Iris pigment epithelial cell (primary cell): ENCODE measurements at places on chromosomes 13 and 19.

DNA sequence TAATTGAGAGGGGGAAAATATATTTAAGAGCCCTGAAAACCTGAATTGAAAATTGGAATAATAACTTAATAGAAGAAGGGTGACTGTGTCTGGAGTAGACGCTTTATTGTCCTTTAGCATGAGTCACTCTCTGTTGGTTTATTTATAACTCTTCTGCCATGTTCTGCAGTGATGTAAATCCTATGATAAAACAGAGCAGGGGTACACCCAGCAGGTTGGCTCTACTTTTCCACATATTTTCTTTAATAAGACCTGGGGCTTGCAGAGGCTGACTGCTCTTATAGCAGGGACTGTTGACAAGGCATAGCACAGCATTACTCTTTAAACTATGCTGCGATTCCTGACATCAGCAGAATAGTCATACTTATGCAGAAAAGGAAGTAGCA is 389.9 kb upstream of the PCDH9 start:
- peak; percentile 55 for DNase-seq

DNA sequence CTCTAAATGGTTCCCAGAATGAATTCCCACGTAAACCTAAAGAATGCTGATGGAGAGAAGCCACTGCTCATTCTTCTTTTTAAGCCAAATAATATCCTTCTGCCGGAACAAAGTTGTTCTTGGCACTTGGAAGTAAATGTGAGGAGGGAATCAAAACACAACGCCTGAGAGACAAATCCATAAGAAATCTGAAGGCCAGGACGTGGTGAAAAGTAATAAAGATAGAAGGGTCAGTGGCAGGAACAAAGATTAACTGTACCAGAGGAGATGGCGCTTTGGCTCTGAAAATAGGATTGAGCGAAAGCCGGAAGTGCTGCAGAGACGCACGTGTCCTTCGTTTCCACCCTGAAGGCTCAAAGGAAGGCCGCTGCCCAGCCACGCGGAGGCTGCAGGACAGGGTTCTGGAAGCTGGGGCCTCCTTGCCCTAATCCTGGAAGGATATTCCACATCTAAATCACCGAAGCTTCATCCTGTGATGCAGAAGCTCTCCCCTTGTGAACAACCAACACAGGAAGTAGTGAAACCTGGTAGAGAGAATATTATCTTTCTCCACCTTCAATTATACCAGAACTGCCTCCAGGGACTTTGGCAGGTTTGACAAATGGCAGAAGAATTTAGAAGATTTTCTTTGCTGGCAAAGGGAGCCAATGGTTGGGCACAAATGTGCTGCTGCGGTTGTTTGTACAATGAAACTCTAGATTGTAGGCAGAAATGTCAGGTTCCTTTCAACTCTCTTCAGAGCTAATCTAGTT is 214.6 kb upstream of the SERP2 start:
- DNase-seq, result no peak

DNA sequence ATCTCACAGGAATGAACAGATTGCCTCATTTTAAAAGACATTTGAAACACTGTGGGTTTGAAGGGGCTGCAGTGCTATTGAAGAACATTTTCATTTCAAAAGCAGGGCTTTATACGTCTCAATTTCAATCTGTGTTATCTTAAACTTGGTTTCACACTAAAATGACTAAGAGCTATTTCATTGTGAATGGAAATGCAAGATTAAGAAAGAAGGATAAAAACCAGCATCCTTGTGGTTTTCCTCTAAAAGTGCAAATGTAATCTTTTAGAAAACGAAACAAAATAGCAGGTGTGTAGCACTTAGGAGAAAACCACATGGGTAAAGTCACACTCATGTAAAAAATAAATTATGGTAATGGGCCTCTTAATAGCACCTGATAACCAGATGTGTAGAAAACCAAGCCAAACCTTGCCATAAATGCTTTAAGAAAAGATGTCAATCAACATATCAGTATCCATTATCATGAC is 397.7 kb downstream of the GPC6 start:
- peak; percentile 3 for DNase-seq

DNA sequence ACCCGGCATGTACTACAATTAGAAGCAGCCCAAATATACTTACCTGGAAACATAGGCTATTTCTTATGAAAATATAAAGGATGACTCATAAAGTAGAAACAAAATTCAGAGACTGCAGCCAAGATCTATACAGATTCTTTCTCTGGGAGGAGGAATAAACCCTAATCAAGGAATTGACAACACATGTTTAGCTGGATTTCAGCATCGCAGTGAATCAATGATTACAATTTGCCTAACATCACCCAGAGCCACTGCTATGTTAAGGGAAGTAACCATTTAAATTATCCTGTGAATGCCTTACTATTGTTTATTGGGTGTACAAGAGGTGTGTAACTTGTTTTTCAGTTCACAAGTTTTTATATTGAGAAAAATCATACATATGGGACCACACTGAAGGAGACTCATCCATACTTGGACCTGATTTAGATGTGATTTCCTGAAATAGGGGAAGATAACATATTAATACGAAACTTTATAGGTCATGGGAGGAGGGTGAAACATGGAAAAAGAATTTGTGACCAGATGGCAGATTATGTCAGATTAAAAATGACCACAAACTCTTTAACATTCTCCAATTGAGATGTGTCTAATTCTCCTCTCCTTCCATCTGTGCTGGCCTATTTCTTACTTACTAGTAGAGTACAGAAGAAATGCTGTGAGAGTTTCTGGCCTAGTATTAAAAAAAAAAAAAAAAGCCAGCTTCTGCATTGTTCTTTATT is 1168.4 kb downstream of the SLITRK1 start:
- DNase-seq, result peak; percentile 82

DNA sequence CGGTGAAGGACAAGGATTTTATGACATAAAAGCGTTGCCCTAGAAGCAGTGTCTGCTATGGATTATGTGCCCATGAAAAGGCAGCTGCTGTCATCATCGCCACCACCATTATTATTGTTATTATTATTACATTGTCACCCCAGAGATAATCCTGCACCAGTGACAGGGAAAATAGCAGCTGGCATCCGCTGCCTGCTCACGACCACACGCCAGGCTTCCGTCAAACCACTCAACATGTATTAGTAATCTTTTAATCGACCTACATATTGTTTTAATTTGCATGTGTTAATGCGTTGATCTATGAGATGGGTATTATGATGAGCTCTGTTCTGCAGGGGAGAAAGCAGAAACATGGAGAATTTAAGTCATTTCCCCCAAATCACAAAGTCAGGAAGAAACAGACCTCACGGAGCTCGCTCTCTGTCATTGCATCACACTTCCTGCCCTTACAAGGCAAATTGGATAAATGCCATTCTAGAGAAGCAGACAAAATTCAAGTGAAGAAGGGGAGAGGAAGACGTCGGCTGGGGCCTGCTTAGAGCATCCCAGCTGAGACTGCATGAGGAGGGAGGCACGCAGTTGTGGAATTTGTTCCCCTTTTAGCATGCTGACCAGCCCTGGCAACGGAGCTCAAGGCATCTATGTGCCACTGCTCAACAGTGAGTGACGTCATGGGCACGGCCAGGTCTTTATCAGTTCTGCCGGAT is at the start of gene FFAR3:
Gene FFAR3, plus strand, starts transcription at position 594 of the 707 bp plus-strand sequence. CDS start 431 bp downstream, outside the sequence.
- peak; percentile 55 for DNase-seq

DNA sequence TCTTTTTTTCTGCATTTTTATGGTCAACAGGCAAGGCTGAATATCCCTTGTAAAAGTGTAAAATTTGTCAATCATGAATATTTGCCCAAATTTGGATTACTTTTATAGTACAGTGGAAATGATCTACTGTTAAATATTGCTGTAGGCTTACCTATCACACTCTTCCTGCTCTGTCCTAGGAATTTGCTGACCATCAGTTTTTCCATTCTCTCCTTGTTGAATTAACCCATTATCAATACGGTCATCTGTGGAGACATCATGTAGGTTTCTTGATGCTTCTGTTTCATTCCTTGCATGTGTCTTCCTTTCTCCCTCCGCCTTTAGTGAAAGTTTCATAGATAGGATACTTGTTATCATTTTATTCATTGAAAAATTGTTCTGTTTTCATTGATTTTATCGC is 139.6 kb upstream of the TUBA3C start:
- DNase-seq, result no peak

DNA sequence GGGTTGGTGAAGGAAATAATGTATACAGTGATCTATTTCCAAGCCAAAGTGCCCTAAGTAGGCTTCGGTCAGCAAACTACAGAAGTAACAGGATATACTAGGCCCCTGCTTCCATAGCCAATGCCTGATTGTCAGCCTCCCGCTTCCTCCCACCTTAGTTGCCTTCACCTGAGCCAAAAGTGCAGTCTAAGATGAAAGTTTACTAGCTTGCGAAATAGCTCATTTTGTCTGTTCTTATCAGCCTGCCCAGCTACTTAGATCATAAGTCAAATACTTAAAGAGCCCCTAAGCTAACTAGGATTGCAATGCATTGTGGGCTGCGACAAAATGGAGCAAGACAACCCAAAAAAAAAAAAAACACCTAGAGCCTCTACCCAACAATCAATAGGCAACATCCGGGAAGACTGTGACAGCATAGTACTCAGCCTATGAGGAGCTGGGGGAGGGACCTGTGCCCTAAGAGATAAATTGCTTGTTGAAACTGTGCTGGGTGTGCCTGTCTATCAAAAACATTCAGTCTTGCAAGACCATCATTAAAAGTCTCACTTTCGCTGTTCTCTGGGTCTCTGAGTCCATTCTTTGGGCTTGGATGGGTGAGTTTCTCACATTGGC is 454.7 kb upstream of the TSHZ3 start:
- DNase-seq, result no peak

DNA sequence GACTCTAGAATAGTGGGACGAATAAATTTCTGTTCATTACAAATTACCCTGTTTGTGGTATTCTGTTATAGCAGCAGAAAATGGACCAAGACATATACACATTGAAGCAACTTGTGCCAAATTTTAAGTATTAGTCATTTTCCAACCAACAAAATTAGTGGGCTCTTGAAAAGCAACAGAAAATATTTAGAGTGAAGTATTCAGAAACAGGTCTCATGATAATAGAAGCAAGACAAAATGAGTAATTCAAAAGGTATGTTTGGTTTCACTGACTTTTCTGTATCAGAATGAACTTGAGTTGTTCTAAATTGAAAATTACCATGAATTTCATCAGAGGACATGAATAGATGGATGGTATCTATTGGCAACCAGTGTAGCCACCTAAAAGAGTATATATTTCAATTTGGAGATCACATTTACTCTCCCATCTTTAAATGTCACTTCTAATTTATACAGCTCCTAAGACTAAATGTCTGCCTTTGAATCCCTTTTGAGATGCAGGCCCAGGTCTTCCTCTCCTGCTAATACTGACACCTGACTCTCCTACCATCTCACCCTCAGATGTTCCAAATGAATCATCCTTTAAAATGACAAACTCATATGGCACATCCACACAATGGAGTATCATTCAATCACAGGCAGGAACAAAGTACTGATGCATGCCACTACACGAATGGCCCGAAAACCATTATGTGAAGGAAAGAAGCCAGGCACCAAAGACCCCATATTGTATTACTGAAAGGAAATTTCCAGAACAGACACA is 40.7 kb upstream of the DOCK9 start:
- peak; percentile 82 for DNase-seq

GRCh38 chr13:49783865-49784264 is 8.6 kb downstream of the KPNA3 start:
- no peak for DNase-seq

DNA sequence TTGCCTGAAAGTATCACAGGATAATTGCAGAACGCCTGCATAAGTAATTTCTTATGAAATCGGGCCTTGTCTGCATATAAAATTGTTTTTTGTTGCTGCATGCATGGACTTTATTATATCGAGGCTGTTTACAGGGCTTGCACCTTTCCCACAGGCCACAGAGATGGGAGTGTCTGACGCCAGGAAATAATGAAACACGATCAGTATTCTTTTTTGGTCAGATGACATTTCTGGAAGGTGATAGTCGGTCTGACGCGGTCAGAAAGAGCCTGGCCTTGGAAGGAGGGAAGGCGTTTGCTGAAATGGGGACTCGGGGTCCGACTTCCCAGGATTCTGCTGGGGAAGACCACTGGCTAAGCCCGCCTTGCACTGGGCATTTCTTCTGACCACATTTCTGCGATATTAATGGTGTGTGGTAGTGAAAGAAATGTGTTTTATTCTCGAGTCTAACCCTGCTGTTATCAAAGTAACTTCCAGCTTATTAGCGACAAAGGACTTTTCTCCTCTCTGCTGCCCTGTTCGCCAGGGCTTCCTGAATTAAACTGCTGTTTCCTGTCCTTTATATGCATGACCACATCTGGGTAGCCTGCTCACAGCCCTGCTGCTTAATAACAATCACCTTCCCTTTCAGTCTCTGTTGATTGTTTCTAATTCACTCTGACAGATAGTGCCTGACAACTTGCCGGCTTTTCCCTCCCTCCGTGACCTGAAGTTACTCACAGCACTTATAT is 11.6 kb upstream of the ZNF536 start:
- DNase-seq, result no peak

DNA sequence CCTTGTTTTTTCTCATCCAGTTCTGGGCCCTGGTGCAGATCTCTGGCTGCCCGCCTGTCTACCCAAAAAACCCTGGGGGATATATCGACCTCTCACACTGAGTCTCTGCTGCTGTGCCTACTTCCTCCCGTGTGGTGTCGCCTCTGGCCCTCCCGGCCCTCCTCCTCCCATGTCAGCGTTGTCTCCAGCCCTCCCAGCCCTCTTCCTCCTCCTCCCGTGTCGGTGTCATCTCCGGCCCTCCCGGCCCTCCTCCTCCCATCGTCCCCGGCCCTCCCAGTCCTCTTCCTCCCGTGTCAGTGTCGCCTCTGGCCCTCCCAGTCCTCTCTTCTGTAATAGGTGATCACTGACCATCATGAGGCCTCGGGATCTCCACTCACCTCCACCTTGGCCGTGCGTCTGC is 81.8 kb downstream of the GPR12 start:
- no peak for DNase-seq

DNA sequence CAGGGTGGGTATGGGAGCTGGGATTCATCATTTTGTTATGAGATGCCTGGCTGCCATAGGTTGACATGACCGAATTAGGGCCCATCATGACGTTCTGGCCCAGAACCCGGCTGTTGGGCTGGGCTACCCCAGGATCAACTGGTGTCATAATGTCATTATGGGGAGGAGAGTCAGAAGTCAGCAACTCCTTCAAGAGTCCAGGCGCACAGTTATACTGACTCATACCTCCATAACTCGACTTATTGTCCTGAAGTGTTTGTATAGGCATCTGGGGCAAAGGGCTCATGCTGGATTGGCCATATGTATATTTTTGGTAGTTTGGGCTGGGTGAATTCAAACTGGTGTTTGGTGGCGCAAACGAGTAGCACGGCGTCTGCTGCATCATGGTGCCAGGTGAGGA is 106.5 kb downstream of the FOXO1 start:
- DNase-seq, result no peak

DNA sequence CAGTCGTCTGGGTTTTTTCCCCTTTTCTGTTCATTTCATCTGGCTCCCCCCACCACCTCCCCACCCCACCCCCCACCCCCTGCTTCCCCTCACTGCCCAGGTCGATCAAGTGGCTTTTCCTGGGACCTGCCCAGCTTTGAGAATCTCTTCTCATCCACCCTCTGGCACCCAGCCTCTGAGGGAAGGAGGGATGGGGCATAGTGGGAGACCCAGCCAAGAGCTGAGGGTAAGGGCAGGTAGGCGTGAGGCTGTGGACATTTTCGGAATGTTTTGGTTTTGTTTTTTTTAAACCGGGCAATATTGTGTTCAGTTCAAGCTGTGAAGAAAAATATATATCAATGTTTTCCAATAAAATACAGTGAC is 9.3 kb downstream of the CALM3 start:
- DNase-seq, result no peak

GRCh38 chr13:37752146-37752545 is 117.4 kb downstream of the TRPC4 start:
- no peak for DNase-seq

- DNase-seq, result peak; percentile 99
Observed at GRCh38 chr13:94195715-94196114, 283.8 kb downstream of the DCT start.

- DNase-seq, result no peak
Observed at GRCh38 chr19:39870171-39870971, 24.2 kb upstream of the FBL start.
